Brain pericyte (primary cell): ENCODE measurements at places on chromosomes 11 and 22.
A peak's percentile ranks its signal among the peaks of the same experiment; 100 is the strongest.

DNA sequence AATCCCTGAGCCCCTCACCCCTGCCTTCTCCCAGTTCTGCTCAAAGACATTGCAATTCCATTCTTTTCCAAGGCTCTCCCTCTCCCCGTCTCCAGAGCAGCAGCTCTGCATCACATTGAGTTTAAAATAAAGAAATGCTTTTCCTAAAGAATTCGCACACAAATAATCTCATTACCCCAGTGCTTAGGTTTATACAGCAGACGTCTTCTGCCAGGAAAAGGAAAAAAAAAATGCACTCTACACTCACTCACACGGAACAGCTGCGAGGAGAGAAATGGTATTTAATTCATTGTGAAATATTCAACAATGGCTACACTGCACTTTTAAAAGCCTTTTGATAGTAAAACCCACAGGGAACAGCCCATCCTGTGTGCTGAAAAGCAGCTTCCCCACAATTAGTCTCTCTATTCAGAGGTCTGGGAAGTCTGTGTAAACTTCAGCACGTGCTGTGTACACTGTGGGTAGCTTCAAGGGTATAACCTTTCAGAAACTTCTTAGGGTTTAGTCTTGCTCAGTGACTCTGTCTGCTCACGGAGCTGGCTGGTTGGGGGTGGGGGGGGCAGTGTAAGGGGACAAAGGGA, 42.8 kb downstream of the ETS1 start:
- DNase-seq: no peak

DNA sequence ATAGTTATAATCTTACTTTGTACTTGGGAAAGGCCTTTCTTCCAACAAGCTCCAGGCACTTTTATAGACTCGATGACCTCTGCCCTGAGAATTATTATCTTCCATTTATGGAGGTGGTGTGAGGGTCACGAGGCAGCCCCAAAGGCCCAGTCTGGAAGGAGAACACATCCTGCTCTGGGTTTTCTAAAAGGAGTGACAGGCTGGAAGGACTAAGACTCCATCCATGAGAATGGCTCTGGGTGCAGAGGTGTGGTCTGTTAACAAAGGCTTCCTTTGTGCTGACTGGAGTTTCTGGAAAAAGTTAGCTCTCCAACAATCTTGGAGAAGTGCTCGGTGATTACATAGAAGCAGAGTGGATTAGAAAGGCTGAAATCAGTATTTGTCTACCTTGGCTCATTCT, 74.7 kb upstream of the SESN3 start:
- DNase-seq: no peak

DNA sequence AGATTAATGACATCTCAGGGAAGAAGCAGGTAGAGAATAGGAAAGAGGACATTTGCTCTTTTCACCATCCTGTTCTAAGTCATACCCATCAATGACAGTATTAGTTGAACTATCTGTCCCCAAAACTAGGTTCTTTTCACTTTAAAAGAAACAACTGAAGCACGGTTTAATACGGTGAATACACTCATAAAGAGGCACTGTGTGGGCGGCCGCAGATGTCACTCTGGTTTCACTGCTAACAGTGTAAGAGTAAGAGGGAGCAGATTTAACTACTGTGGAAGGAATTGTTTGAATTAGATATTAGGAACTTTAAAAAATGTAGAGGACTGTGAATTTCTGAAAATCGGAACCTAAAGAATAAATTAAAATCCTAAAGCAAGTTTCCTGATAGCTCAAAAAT, 49.5 kb downstream of the VSIG10L2 start:
- no peak for DNase-seq

GRCh38 chr11:3022300-3022967, 30.3 kb upstream of the NAP1L4 start:
- DNase-seq: peak; percentile 95

- no peak for DNase-seq
Observed at GRCh38 chr11:14969901-14970323, 2.2 kb downstream of the CALCA start.

GRCh38 chr22:28742562-28742962, 723 bp downstream of the HSCB start:
- no peak for DNase-seq

DNA sequence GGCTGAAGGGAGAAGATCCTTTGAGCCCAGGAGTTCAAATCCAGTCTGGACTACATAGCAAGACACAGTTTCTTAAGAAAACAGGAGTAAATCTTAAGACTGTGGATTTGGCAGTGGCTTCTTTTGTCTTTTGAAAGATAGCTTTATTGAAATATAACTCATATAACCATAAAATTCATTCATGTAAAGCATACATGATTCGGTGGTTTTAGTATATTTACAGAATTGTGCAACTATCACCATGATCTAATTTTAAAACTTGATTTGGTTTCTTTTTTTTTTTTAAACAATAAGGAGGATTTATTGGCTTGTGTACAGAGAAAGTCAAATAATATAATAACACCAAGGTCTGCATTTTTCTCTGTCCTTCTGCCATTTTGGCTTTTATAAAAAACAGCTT, 23.1 kb upstream of the PSMA1 start:
- no peak for DNase-seq

DNA sequence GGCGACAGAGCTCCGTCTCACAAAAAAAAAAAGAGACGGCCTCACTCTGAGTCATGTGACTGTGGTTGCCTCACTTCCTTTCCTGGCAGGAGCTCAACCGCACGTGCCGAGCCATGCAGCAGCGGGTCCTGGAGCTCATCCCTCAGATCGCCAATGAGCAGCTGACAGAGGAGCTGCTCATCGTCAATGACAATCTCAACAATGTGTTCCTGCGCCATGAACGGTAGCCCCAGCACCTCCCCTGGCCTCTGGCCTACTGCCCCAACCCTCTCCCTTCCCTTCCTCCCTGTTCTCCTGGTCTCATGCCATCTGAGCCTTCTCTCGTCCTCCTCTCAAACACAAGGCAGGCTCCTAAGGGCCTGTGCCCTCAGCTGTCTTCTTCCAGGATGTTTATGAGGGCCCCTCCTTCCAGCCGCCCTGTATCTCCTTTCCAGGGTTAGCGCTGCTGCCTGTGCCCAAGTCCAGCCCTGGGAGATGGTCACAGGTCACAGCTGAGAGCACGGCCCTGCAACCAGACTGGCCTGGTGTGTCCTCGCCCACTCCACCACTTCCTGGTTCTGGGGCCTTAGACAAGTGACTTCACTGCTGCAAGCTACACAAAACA, 30.7 kb downstream of the TOM1 start:
- no peak for DNase-seq

- DNase-seq: no peak
Observed at GRCh38 chr11:706439-706956, 467 bp downstream of the EPS8L2 start.

DNA sequence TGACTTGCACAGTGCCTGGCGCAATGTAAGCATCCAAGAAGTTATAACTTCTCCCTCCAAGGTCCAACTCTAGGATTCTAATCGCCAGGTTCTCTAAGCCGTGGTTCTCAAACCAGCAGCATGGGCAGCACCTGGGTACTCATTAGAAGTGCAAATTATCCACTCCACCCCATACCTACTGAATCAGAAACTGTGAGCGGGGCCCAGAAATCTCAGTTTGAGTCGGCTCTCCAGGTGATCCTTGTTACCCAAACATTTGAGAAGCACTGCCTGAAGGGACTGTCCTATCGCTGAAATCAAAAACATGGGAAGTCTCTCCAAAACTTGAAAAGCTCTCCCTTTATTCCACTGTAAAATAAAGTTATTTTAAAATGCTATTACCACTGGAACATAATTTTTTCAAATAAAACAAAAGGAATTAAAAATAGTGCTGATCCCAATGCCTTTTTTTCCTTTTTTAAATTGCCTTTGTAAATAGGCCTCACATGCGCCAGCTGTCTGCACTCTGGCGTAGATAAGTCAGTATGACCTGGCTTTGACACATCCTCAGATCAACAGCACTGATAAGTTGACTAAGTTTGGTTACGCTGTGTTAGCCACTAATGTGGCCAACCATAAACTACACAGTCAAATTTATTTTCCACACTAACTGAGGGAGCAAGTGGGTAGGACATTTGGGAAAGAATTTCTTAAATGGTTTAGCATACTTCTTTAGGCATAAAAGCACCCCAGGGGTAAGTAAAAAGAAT, 8.4 kb upstream of the CTR9 start:
- DNase-seq: no peak
